ENCODE measurements at places on chromosomes 3 and 15.
A peak's percentile ranks its signal among the peaks of the same experiment; 100 is the strongest.

DNA sequence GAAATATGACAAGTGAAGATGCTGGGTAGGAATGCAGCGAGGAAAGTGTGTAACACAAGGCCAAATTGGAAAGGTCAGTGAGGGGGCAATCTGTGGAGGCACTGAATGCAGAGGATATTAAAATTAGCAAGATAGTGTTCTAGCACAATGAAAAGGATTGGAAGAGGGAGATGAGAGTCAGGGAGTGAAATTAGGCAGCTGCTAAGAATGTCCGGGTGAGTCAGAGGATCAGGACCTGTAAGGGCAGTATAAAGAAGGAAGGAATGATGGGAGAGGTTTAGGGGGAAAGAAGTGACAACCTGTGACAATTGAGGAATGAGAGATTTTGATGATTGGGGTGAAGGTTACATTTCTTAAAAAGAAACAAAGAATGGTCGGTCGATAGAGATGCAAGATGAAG, 103.5 kb downstream of the UBE3A start:
- DNase-seq, result no peak

- DNase-seq, result no peak
Measured at GRCh38 chr3:115074502-115074901, 72.6 kb downstream of the ZBTB20 start.

- DNase-seq, result peak; percentile 18
Measured at GRCh38 chr3:121894301-121894990, at the start of gene SLC15A2. SLC15A2 (plus strand) TSS chr3:121894401; CDS start chr3:121894477, 76 bp downstream.

DNA sequence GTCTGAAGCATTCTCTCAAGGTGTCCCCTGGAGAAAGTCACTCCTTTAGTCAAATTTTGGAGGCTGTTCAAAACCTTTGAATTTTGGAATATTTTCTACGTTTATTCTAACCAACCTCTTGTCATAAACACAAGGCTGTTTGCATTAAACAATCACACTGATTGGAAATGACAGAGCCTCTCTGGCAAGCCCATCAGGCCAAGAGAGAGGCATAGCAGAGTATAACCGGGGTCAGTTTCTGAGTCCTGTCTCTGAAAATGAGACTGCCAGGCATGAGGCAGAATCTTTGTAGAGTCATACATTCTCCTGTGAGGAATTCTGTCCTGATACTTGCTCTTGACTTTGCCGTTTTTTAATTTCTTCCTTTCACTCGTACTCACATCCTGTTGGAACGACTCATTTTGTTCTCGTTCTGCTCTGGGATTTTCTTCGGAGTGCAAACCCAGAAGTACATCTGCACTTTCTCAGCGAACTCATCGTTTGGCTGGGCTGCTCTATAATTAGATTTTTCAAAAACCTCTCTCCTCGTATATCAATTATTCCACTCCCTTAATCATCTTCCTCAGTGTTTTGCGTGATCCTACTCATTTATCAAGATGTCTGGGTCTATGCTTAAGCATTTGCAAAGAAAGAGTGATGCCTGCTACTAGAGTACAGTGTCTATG, 114.2 kb downstream of the AGBL1 start:
- DNase-seq, result no peak

GRCh38 chr3:47007001-47007400, 27.5 kb downstream of the NBEAL2 start:
- no peak for DNase-seq

- no peak for DNase-seq
Measured at GRCh38 chr3:65819896-65820295, 218.8 kb downstream of the MAGI1 start.

GRCh38 chr15:41965441-41966413, 6.6 kb downstream of the EHD4 start:
- no peak for DNase-seq

DNA sequence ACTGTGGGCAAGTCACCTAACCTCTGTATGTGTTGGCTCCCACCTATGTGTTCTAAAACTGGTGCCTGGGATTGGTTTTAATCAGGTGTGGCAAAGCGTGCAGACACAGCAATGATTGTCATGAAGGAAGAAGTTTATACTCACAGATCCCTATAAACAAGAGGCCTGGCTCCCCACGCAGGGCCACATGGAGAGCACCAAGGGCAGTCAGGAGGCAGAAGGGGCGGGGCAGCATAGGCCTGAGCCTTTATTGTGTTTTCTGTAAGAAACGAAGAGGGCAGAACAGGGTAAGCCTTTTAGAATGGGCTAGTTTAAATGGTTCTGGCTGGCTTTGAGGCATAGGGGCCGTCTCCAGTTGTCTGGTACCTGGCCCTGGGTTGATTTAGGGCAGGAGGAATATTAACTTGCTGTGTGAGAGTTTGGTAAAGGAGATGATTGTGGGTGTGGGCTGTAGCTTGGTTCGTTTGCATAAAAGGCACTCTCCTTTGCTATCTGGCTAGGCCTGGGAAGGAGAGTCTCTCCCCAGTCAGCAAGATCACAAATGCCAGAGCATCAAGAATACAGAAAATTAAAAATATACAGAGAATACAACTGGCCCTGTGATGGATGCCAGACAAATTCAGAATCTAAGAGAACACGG, 2.2 kb upstream of the FBXW12 start:
- no peak for DNase-seq

- no peak for DNase-seq
Measured at GRCh38 chr3:79632842-79633241, 135.0 kb downstream of the ROBO1 start.

GRCh38 chr3:17515445-17516234, 226.8 kb downstream of the TBC1D5 start:
- DNase-seq, result no peak

GRCh38 chr3:57074135-57074534, 13.7 kb downstream of the SPATA12 start:
- DNase-seq, result no peak

DNA sequence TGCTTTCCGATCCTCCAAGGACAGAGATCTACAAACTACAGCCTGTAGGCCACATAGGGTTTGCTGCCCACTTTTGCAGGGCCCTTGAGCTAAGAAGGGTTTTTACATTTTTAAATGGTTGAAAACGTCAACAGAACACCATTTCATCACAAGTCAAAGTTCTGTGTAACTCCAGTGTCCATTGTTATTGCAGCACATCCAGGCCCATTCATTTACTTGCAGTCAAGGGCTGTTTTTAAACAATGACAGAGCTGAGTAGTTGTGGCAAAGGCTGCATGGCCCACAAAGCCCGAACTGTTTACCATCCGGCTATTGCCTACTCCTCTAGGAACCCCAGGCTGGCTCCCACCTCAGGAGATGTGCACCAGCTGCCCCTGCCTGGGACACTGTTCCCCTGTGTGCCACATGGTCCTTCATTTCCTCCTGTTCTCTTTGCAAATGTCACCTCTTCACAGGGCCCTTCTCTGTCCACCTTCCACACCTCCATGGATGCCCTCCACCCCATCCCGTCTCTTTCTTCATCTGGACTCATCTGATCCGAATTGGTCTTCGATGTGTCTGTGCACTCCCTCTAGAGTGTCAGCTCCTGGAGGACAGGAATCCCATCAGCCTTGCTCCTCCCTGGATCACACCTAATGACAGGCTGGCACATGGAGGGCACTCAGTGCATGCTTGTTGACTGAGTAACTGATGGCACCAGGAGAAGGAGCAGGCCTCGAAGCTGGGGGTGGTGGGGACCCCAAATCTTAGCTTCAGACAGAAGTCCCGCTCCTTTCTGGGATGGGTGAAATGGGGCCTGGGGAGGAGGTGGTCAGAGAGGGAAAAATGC, 69.5 kb upstream of the IQSEC1 start:
- no peak for DNase-seq

- DNase-seq, result no peak
Measured at GRCh38 chr3:188881954-188882641, 289.7 kb upstream of the TPRG1 start.

GRCh38 chr15:48498828-48499227, 146.7 kb downstream of the FBN1 start:
- no peak for DNase-seq

DNA sequence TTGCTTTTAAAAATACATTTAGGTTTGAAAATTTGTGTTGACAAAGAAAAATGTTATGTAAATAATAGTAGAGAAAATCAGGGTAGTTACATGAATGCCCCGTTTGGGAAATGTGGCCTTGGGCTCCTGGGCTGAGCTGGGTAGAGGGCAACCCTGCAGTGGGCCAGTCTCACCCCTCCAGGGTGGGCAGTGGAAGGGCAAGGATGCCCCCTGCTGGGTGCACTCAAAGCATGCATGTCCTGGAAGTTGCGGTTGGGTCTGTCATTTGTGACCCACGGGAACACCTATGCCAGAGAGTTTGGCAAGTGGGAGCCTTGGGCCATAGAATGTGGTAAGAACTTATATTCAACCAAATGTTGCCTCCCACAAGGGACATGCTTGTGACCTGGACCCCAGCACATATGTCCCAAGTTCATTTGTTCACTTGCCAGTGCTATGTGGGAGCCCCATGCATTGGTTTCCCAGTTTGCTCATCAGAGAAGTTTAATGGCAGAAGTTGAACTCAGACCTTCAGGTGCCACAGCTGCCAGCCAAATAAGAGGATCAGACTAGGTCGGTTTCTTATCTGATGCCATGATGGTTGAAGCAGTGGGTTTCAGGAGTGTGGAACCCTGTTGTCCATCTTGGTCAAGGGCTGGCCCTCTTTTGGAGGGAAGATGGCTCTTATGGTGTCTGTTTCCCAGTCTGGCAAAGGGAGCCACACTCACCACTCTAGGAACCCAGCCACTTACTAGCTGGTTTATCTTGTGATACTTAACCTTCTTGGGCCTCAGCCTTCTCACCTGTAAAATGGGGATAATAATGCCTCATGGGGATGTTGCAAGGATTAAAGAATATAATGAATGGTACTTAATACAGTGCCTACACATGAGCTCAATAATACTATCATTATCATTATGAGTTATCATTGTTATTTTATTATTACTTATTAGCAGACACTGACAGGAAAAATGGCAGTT, 2.5 kb upstream of the PLCB2 start:
- DNase-seq, result no peak

DNA sequence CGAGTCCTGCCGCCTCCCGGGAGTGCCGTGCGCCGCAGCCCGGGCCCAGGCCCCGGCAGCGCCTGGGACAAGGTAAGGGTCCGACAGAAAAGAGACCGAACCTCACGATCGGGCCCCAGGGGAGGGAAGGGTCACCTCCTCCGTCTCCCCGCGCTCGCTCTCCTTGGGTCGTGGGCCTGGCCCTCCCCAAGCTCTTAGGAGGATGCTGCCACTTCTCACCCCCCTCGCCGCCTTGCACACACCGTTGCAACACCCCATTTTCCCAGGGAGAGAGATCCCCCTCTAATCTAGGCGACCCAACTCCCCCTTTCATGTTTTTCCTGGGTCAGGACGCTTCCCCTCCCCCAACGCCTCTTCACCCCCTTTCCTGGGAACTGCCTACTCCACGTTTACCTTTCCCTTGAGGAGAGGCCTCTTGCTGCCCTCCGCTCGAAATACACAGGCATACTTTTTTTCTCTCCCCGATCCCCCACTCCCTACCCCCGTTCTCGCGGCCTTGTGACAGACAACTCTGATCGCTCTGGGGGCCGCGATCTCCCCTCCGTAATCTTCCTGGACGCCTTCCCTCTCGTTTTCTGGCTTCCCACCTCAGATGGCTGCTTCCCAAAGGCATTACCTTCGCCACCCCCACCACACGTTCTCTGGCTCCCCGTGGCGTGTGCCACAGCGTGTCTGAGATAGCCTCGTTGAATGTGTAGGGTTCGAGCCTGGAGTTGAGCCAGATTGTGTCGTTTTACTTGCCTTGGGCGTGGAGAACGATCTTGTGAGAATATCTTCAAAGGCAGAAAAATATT, 688 bp downstream of the SETD5 start:
- DNase-seq, result no peak

DNA sequence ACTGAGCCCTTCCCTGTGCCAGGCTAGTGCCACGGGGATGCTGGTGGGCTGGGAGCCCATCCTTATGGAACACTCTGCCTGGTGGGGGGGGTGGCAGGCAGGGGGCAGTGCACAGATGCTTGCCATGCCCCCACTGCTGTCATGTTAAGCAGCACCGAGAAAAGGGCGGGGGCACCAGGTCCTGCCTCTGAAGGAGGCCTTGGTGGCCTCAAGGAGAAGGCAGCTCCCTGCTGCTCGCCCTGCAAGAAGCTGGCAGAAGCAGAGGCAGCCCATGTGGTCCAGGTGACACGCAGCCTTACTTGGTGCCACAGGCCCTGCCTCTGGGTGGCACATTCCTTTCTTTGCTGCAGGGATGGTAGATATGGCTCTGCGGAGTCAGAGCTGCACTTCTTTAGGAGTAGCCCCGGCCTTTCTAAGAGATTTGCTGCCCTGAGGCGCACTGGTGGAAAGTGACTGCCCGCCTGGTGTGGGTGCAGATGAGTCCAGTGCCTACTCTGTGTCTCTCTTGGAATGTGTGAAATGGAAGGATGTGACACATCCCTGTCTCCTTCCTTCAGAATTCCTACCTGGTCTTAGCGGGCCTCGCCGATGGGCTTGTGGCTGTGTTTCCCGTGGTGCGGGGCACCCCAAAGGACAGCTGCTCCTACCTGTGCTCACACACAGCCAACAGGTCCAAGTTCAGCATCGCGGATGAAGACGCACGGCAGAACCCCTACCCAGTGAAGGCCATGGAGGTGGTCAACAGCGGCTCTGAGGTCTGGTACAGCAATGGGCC, 145.8 kb downstream of the LRRK1 start:
- DNase-seq, result no peak

- DNase-seq, result no peak
Measured at GRCh38 chr15:40731034-40731433, 24.0 kb downstream of the RMDN3 start.

DNA sequence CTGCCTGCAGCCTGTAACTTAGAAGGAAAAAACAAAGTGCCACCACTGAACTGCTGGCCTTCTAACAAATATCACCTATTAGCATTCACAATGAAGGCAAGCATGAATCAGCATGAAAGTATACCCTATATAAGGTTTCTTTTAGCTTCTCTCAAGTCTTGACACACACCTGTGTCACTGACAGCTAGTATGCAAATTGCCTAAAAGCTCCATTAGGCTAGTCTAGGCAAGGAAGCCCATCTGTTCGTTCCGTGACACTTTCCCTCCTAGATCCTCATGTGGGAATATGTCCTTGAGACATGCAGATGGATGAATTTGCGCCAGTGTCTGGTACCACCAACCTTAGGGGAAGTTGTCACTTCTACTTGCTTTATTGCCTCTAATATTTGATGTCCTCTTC, 129.3 kb downstream of the RBMS3 start:
- DNase-seq, result no peak

DNA sequence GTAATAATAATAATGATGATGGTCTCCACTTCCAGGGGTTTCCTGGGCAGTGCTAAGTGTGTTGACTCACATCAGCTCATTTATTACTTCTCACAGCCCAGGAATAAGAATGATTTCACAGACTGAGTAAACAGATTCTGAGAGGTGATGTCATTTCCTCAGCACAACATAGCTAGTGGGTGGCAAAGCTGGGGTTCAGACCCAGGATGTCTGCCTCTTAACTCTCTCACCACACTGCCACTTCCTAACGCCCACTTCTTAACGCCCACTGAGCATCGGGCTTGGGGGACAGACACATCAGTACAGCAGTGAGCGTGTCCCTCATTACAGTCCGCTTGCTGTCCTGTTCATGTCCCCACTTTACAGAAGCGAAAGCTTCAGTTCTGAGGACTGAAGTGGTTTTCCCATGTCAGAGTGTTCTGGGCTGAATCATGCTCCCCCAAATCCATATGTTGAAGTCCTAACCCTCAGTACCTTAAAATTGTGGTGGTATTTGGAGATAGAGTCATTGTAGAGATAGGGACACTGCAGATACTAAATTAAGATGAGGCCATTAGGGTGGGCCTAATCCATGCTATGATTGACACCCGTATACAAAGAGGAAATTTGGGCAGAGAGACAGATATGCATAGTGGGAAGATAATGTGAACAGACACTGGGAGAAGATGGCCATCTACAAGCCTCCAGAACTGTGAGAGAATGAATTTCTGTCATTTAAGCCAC, 68.0 kb downstream of the ATP2B2 start:
- DNase-seq, result no peak

- DNase-seq, result no peak
Measured at GRCh38 chr15:59814409-59814808, 125.3 kb upstream of the BNIP2 start.
